ENCODE measurements at places on chromosomes 7 and 10.

- no peak for DNase-seq
Measured at GRCh38 chr7:41940760-41941343, 238.0 kb upstream of the INHBA start.

GRCh38 chr7:22200238-22200637, 156.7 kb downstream of the RAPGEF5 start:
- DNase-seq = no peak

DNA sequence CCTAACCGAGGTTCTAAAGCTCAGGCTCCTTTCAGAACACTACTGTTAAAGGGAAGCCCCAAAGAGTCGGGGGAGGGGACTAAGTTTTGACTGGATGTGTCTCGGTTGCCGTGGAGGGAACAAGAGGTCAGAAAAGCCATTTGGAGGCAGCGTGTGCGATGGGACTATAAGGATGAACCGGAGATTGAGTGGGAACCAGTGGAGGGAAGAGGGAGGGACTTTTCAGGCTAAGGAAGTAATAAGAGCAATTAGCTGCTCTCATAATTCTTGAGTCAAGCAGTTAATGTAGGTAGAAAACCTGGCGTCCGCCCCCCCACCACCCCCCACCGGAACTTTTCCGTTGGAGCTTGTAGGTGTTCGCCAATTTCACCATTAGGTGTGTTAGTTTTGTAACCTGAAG, 491 bp upstream of the AKAP9 start:
- DNase-seq = no peak

DNA sequence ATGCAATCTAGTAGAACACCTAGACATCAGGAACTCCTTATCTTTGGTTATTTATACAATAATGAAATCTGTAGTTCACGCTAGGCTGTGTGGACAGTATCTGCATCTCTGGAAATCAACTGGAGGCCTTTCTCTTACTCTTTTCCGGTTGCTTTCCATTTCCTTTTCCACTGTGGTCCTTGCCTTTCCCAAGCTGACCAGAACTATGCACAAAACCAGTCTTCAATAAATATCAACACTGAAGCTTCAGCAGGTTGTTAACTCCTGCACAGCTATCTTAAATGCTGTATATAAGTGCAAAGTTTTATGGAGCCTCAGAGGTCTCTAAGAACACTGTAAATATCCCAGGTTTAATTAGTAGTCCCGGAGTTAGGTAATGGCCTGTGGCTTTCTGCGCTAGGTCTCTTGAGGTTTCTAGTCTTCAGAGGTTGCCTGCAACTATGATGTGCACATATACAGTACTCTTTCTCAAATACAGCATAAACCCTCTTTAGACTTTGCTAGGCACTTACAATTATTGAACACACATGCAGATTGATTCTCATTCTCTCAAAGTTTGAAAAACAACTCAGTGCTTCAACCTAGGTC, 2.4 kb downstream of the KLLN start:
- DNase-seq = no peak

DNA sequence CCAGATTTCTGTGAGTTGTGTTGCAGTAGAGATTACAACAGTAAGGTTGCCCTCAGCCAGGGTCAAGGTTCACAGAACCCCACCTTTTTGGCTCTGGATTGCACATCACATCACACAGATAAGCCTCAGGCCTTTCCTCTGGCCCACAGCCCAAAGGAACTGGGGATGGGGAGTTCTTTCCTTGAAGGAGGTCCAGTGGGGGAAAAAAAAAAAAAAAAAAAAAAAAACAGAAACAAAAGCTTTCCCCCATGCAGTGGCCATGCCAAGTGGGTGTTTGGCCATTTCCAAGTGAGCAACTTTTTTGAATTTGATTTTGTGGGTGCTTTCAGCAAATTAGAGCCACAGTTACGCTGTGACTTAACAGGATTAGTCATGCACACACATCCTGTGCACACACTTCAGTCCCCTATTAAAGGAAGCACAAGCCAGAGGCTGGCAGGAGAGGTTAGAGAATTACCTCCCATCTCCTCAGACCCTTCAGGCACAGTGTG, 79.3 kb upstream of the NANOS1 start:
- no peak for DNase-seq

- no peak for DNase-seq
Measured at GRCh38 chr10:70956029-70956759, 67.8 kb upstream of the PCBD1 start.

GRCh38 chr10:123555616-123556015, 110.5 kb upstream of the GPR26 start:
- peak; percentile 26 for DNase-seq

- DNase-seq = no peak
Measured at GRCh38 chr7:92456236-92456635, 9.0 kb downstream of the GATAD1 start.

DNA sequence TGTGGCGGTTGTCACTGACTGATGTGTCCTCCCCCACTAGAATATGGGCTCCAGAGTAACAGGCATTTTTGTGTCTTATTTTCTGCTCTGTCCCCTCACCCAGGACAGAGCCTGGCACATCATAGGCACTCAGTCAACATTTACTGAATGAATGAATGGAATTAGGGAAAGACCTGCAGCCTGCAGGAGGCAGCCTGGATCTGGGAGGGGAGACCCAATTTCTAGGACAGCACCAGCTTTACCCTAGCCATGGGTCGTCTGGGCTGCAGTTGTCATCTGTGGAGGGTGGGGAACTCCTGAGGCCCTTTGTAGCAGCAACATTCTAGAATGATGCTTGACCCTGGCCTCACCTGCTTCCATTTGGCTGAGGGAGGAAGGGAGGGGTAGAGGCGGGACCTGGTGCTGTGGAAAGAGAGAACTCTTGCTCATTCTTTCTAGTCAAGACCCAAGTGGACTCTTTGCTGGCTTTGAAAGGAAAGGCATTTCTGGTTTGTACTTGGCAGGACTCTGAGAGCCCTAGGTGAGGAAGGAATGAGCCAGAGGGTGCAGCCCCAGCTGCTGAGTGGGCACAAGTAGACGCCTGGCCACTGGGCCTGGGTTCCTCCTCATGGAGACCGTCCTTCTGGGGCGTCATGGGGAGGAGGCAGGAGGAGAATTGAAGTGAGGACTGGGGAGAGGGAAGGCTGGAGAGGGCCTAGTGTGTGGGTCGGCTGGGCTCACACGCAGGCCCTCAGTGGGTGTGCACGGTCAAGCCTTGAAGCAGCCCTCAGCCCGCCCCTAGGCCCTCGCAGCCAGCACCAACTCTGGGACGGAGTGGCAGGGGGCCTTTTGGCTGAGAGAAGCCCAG, 8.9 kb downstream of the FGF8 start:
- DNase-seq = no peak

GRCh38 chr10:119706521-119707278, 19.1 kb upstream of the INPP5F start:
- no peak for DNase-seq

GRCh38 chr10:133336577-133337369, at the start of gene CALY:
TSS of gene CALY (minus strand) at chr10:133336896. CDS start at chr10:133328989, 7,907 bp downstream.
- DNase-seq = no peak

- DNase-seq = peak; percentile 79
Measured at GRCh38 chr7:44259547-44260457, 59.0 kb downstream of the YKT6 start.

GRCh38 chr7:93985101-93985500, 19.1 kb downstream of the BET1 start:
- no peak for DNase-seq

DNA sequence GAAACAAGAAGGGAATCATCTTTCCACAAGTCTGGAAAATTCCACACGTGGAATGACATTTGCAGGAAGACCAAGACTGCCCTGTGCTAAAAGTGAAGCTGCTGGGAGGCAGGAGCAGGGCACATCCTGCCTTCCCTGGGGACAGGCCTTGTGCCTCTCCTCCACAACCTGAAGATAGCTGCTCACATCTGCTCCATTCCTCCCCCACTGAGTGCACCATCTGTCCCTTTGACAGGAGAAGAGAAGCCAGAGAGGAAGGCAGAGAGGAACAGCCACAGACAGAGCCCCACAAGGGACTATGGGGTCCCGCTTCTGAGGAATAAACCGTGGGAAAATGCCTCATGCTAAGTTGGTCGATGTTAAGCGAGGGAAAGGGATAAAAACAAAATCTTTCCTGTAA, 15.9 kb upstream of the FAM171A1 start:
- no peak for DNase-seq

DNA sequence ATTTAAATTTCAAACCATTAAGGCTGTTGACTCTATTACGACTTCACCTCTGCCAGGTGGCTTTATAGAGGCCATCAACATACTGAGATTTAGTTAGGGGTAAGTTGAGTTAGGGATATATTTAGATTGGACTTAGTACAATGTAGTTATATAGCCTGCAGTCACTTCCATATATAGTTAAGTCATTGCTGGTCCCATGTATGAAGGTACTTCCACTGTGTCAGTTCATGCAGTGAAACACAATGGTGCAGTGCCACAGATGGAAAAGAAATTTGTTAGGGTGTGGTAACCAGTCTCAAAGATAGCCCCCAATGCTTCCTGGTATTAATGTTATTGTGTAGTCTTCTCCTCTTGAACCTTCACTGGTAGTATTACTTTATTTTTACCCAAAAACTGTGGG, 12.6 kb upstream of the TSPAN13 start:
- DNase-seq = no peak

DNA sequence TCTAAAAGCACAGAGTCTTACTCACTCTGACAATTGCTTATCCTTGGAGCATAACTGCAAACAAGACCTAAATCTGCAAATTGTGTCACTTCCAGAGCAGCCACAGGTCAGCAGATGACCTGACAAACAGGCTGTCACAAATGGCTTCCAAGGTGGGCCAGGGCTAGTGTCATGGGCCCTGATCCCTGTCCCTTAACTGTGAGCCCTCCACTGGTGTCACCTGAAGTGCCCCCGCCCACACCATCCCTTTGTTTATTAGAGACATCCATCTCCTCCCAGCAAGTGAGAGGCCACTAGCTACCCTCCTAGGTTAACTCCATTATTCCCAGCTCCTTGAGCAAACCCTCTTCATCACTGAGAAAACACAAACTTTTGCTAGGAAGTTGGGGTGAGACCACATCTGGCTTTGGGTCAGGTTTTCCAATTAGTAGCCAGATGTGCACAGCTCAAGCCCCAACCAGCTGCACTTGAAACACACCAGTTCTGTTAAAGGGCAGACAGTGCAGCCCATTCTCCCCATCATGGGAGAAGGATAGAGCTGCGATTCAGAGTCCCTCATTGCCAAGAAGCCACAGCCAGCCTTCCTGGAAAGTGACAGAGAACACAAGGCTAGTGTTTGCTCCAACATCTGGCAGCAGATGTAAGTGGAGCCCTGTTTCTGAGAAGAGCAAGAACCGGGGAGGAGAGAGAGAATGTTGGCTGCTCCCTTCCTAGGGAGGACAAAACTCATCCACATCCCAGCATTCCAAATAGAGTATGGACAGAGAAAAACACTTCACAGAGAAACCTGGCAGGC, 75.7 kb upstream of the NANOS1 start:
- no peak for DNase-seq

GRCh38 chr7:28685644-28686417, 272.3 kb downstream of the TRIL start:
- DNase-seq = peak; percentile 97

- DNase-seq = no peak
Measured at GRCh38 chr10:120684226-120684625, 166.9 kb upstream of the WDR11 start.

- DNase-seq = no peak
Measured at GRCh38 chr7:70402069-70402468, 729.9 kb upstream of the GALNT17 start.

- no peak for DNase-seq
Measured at GRCh38 chr7:13792208-13792607, 197.3 kb downstream of the ETV1 start.

DNA sequence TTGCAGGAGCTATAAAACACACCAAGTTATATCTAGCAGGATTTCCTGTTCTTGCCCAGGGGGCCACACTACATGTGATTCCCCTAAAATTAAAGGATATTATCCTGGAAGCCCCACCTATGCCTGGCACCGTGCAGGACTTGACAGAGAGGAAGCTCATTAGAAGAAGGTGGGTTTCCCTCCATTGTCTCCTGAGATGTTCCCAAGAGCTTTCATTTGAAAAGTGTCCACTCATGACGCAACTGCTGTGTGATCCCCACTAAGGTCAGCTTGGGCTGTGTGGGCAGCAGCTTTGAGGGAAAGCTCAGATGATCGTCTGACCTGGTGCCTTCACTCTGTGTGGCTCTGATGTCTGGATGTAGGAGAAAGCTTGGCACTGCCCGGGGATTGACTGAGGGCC, 53.5 kb downstream of the RAMP3 start:
- DNase-seq = no peak

DNA sequence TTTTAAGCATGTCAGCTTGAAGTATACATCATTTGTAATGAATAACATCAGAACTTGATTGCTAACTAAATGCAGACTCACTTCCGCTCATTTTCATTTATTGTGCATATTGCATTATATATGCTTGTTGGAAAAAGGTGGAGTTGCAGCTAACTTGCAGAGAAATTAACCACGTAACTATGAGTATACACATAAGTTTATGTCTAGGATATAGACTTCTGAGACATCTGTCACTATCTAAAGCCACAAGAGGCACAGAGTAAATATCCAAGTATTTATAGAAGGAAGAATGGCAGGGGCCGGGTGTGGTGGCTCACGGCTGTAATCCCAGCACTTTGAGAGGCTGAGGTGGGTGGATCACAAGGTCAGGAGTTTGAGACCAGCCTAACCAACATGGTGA, 47.3 kb downstream of the TNPO3 start:
- DNase-seq = no peak

DNA sequence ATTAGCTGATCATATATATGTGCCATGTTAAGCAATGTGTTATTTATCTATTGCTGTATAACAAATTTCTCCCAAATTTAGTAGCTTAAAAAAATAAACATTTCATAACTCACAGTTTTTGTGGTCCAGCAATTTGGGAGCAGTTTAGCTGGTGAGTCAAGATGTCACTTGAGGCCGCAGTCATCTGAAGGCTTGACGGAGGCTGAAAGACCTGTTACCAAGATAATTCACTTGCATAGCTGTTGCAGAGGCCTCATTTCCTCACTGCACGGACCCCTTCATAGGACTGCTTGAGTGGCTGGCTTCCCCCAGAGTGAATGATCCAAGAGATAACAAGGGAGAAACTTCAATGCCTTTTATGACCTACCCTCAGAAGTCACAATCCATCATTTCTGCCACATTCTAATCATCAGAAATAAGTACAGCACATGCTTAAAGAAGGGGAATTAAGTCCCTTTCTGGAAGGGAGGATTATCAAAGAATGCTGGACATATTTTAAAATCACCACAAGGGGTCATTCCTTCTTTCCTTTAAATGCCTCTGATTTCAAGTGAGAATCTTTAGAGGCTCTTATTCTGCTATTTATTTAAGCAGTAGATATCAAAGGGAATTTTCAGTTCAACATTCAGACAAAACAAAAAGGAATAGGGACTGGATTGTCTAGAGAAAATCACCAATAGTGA, 10.5 kb upstream of the SRPK2 start:
- DNase-seq = no peak

DNA sequence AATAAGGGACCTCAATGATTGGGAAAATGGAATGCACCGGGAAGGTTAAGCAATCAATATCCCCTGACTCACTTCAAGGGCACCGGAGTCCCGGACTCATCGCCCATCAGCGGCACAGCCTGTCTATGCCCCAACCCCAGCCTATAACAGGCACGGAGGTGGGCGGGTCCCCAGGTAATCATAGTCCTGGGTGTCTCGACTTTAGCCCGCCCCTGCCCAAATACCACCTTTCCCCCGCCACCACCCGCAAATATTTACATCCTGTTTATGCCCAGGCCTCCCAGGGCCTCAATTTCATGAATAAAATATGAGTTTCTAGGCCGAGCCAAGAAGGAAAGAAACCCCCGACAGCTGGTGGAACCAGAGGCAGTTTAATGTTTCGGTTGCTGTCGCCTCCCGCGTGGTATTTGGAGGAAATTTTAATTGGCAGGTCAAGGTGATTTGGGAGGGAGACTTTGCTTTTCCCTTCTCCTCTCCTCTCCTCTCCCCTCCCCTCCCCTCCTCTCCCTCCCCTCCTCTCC, 15.6 kb upstream of the RFC2 start:
- DNase-seq = no peak
